Naive thymus-derived CD4-positive, alpha-beta T cell (primary cell): ENCODE measurements at places on chromosomes 2 and 18. TPM values are rescaled to one million over a fixed set of nuclear protein-coding genes. Genes with fewer than 3 reads are reported as not detected.

Gene UBXN4
- 145 TPM for total RNA-seq

Gene OXER1
- 0.12 TPM in 1 of 2 replicates, not detected in the other for total RNA-seq

Gene TNFAIP6
- not detected for total RNA-seq

Gene KIF3C
- total RNA-seq: 6.1 TPM

Gene OSR1
- not detected in 2 replicates for total RNA-seq

DNA sequence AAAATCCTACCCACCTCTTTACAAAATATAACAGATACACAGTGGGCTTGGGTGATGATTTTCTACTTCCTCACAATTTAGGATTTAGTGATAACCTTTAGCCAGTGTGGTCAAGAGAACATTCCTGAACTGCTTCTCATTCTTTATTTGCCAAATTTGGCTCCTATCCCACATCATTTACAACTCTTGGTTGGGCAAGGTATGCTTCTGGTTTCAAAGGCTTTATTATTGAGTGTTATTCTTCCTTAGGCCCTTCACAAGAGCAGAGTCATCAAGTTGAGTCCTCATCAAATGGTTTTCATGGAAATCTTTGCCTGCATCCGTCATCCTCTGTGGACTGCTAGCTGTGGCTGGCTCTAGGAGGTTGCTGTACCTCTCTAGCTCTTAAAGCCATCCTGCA, 472.0 kb upstream of the ETAA1 start:
- no peak for DNase-seq
- H3K27me3 ChIP-seq: no peaks in the 10 kb centered on the region

- DNase-seq: no peak
- peaks cover 26% of the 10 kb centered on the region for H3K36me3 ChIP-seq
- H3K4me1 ChIP-seq: peaks cover 45% of the 10 kb centered on the region
These were observed 5.3 kb downstream of the CD8A start for GRCh38 chr2:86785456-86785855.

DNA sequence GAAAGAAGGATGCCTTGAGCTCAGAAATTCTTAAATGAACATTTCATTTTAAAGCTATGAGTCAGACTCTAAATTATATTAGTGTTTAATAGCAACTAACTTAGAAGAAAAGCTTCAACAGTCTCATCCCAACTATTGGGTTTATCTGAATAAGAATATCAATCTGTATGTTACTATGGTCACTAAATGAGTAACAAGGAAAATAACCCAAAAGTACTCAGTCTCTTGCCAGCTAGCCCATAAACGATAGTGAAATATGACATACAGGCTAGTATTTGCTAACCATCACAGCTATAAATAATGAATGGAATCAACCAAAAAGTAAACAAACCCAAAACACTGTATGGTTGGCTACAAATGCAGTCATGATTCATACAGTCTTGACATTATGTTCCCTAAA, 174.9 kb downstream of the RAB3GAP1 start:
- no peaks in the 10 kb centered on the region for H3K27me3 ChIP-seq
- DNase-seq: no peak
- H3K36me3 ChIP-seq: no peaks in the 10 kb centered on the region

DNA sequence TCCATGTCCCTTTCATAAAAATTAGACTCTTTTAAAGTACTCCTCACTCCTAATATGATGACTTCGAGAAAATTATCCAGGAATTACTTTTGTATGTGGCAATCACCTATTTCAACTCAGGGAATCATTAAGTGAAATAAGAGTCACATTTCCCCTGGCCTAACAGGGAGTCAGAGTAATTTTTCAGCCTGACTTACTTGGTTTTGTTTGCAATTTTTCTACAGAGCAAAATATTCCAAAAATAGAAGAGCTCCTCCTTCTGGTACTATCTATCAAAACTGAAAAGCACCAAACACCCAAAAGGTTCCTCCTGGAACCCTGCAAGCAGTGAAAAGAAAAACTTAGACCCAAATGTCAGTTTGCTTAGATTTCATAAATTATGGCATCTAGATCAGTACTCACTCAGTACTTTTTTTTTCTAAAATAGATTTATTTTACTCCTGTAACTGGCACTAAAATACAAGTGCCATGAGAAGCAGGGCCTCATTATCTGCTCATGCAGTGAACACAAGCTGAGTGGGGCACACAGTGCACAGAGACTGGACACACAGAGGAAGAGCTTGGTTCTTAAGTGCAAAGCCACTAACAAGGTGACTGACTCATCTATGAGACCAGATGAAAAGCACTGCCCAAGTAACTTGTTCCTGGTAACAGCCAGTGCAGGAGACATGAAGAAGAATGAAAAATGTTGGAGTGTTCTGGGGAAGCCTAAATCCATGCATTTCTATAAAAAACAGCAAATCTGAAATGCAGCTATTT, 28.7 kb downstream of the ACAA2 start:
- no peaks in the 10 kb centered on the region for H3K27me3 ChIP-seq
- H3K27ac ChIP-seq: no peak overlapping the region
- peaks cover 46% of the 10 kb centered on the region for H3K4me1 ChIP-seq

- H3K4me3 ChIP-seq: no peak overlapping the region
- H3K27me3 ChIP-seq: no peaks in the 10 kb centered on the region
- H3K27ac ChIP-seq: no peak overlapping the region
- no peak for DNase-seq
- no peaks in the 10 kb centered on the region for H3K4me1 ChIP-seq
These were observed 511.2 kb downstream of the TSN start for GRCh38 chr2:122266636-122267035.

DNA sequence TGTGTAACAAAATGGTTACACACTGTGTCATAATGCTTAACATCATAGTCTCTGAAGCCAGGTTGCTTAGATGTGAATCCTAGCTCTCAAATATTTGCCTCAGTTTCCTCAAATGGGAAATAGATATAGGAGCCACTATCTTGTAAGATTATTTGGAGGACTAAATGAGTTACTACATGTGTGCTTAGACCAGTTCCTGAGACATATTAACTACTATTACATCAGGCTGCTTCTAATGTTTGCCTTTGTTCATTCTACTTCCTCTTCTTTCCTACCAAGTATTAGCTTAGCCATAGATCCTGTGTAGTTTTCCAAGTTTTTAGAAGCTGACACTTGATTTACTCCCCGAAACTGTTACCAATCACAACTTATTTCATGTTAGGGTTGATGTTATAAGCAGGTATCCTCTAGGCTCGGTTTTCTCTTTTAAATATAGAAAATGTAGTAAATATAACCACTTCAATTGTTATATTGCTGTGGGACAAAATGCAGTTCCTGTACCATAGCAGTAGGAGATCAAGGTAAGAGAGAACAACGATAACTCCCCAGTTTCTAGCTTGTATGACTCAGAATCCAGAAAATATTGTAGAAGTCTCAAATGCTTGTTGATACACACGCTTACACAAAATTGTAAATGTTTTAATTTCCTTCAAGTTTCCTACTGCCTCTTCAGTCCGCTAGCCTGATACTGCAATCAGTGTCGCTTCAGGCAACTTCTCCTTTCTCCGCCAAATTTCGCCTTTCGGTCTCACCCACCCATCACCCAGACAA, 751 bp upstream of the DNAJC10 start:
- no peaks in the 10 kb centered on the region for H3K36me3 ChIP-seq
- no peaks in the 10 kb centered on the region for H3K27me3 ChIP-seq
- no peak for DNase-seq
- peak overlapping the region; percentile 73 for H3K27ac ChIP-seq

- no peaks in the 10 kb centered on the region for H3K36me3 ChIP-seq
- no peaks in the 10 kb centered on the region for H3K4me1 ChIP-seq
- no peaks in the 10 kb centered on the region for H3K27me3 ChIP-seq
- H3K27ac ChIP-seq: no peak overlapping the region
- no peak overlapping the region for H3K4me3 ChIP-seq
- DNase-seq: no peak
These were observed 893 bp downstream of the CAVIN2 start for GRCh38 chr2:191845876-191846514.
